Activated CD4-positive, alpha-beta T cell treated with anti-CD3 and anti-CD28 coated beads for 4 hours (primary cell): ENCODE measurements at places on chromosomes 11 and 22.

- no peak for DNase-seq
Measured at GRCh38 chr11:92475819-92476218, 251.2 kb downstream of the FAT3 start.

- no peak for DNase-seq
Measured at GRCh38 chr22:40487663-40488249, 117.4 kb downstream of the SGSM3 start.

DNA sequence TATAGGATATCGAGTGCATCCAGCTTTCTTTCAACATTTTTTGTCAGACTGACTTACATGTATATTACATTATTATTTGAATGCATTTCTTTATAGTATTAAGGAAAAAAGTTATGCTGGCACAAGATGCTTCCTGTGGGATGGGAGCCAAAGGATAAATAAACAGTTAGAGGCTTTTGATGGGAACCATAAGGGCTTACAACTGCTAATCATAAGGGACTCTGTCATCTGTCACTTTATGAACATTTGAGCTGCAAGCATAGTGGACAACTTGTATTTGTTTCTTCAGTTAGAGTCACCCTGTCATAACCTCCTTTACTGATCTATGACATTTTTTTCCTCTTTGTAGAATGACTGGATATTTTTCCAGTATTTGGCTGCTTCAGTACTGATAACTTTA lies 132.4 kb upstream of the CHORDC1 start:
- DNase-seq: no peak

- no peak for DNase-seq
Measured at GRCh38 chr11:125446279-125446678, 49.8 kb downstream of the FEZ1 start.

DNA sequence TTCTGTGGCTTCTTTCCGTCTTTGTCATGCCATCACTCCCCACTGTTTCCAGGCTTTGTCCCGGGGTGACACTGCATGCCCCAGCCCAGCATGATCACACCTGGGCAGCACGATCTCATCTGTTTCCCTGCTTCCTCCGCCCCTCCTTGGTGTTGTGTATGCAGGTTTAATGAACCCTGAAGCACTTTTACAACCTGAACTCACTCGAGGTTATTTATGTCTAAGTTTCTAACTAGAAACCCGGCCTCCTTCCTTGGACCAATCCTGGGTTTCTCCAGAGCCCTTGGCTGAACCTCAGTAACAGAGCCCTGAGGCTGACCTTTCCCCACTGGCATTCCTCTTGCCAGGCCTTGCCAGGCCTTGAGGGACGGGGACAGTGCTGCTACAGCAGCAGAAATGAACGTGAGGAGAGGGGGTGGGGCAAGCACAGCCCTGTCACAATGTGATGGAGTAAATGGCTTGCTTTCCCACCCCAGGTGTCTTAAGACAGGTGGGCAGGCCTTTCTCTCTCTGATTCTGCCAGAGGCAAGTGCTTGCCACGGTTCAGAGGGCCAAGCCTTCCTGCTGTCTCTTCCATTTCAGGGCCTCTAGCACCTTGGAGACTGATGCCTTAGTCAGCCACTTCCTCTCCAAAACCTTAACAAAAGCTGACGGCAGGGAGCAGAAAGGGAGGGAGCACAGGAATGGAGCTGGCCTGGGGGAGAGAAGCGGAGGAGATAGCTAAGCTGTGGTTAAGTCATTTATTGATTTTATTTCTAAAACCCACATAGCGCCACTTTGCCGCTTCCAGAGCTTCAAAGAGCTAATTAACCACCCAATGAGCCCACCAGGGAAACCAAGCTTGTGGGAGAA lies 3.1 kb upstream of the PYGM start:
- no peak for DNase-seq

GRCh38 chr11:6204706-6205105 lies 651 bp upstream of the C11orf42 start:
- no peak for DNase-seq

GRCh38 chr11:32081901-32082300 lies 9.0 kb upstream of the RCN1 start:
- no peak for DNase-seq

GRCh38 chr11:76885390-76886097 lies 24.8 kb downstream of the ACER3 start:
- DNase-seq: no peak

GRCh38 chr11:64415286-64415685 lies 56.3 kb downstream of the RPS6KA4 start:
- no peak for DNase-seq

DNA sequence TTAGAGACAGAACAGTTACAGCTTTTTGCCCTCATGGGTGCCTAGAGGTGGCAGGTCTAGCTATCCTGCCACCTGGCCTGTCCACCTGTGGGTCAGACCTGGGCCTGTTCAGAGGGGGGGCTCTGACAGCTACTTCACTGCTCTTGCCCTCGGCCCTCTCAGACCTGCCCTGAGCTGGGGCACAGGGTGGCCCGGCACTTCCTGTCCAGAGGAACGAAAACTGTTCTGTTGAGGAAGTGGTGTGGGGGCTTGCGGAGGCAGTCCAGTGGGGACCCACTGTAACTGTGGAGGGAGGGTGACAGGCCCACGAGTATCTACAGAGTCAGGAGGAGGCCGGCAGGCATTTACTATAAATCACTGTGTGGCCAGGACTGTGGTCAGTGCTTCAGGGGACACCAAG lies 16.2 kb downstream of the TESMIN start:
- DNase-seq: no peak

DNA sequence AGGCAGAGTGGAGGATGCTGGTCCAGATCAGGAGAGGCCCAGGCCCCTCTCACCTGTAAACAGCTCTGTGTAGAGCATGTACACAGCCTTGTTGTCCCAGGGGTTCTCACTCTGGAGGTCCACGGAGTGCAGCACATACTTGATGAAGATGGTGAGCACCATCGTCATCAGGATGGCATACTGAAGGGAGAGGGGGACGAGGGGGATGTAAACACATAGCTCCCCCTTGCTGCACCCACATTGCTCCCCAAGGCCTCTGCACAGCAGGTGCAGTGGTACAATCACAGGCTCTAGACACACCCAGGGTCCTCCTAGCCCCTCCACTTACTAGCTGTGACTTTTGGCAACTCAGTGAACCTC lies 2.9 kb downstream of the SYVN1 start:
- no peak for DNase-seq

- no peak for DNase-seq
Measured at GRCh38 chr22:46041642-46042041, 64.7 kb upstream of the WNT7B start.

GRCh38 chr22:21896951-21897513 lies 29.6 kb upstream of the MAPK1 start:
- DNase-seq: no peak

DNA sequence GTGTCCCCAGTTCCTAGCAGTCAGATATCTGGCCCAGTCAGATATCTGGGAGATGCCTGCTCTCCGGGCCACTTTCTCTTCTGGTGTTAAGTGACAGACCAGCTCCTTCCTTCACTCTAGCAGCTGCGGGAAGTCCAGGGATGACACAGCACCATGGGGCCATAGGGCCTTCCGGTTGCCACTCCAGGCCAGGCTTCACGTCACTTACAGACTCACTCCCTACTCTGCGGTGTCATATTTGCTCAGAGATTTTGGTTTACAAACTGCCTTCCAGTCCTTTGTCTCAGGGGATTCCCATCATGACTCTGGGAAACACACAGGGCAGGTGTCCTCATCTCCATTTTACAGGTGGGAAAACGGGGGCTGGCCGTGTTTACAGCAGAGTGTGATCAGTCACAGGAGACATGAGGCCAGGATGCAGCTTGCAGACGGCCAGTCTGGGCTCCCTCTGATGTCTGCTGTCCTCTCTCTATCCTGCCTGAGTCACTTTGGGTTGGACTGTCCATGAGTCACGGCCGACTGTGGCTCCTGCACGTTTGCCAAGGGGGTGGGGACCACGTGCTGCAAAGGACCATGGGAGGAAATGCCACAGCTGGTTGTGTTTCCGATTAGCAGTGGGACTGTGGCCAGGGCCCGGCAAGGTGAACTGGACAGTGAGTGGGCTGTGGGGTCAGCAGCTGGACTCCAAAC lies 8.2 kb upstream of the TBC1D22A start:
- peak; percentile 30 for DNase-seq

DNA sequence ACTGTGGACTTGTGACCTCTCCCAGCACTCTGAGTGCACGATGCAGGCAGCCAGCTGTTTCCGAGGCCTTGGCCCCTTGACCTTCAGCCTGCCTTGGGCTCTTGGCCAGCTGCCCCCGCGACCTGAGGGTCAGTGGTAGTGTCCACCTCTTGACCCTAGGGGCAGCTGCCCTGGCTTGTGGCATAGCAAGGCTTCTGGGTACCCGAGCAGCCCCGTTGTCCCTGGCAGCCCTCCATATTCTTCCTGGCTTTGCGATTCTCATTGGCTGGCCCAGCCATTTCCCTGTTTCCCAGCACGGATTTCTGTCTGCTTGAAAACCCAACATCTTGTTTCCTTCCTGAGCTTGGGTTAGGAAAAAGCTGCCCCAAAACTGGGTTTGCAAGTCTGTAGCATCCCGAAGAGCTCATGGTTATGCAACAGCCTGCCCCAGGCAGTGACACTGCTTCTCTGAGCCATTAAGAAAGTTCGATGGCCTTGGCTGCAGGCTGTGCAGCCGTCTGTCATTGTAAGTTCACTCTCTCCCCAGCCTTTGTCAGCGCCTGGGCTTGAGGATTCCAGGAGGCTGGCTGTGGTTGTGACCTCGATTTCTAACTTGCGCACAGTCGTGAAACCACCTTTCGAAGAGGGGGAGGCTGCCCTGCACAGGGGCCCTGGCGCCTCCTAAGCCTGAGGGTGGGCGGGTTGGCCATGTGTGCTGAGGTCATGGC lies 48.8 kb downstream of the FBLN1 start:
- no peak for DNase-seq

DNA sequence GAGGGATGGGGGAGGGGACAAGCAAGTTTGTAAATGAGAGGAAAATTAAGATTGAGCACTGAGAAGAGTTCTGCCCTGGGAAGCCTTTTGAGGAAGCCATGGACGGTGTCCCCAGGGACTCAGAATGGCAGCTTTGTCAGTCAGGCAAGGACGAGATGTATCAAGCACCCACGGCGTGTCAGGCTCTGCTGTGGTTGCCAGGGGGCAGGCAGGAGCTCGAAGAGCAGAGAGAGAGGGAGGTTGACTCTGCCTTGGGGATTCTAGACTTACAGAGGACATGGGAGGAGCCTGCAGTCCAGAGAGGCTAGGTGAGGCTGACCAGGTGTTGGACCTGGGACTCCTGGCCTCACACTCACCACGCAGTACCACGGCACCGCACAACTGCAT lies 29.1 kb upstream of the SYT7 start:
- DNase-seq: no peak

- no peak for DNase-seq
Measured at GRCh38 chr11:48538991-48539390, 50.4 kb downstream of the OR4A47 start.

DNA sequence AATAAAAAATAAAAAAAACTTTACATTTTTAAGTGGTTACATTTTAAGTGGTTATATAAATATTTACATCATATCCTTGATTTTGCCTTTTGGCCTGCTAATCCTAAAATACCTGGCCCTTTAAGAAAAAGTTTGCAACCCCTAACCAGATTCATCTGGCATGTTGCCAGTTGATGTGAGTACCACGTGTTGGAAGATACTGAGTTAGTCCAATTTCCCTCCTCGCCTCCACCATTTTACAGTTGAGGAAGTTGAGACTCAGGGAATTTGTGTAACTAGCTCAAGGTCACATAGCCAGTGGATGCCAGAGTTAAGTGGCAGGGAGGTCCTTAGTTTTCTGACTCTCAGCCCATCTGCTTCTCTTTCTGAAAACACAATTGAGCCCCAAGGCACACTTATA lies 5.1 kb downstream of the ELF5 start:
- DNase-seq: no peak

DNA sequence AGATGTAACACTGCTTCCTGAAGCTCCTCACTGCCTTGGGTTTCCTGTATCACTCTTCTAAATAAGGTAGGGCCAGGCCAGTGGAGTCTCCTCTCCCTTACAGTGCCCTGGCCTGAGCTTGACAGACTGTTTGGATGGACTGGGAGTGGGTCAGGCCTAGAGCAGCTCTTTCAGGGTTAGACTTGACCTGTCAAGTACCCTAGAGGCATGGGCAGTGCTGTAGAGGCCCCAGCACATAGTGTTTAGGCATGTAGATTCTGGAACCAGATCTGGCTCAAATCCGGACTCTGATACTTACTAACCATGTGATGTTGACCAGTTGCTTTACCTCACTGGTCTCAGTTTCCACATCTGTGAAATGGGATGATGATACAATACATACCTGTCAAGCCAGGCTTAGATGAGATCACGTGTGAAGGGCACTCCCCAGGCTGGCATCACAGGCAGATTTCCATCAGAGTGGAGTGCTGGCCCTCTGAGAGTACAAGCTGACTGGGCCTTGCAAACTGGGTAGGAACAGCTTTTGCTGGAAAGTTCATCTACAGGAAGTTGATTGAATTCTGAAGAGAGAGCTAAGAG lies 1.4 kb upstream of the MICAL2 start:
- DNase-seq: no peak
